H9 (cell line): ENCODE measurements at places on chromosomes 13 and 19.

- peak; percentile 36 for DNase-seq
These were observed 171.9 kb downstream of the ITGBL1 start for GRCh38 chr13:101624210-101624922.

DNA sequence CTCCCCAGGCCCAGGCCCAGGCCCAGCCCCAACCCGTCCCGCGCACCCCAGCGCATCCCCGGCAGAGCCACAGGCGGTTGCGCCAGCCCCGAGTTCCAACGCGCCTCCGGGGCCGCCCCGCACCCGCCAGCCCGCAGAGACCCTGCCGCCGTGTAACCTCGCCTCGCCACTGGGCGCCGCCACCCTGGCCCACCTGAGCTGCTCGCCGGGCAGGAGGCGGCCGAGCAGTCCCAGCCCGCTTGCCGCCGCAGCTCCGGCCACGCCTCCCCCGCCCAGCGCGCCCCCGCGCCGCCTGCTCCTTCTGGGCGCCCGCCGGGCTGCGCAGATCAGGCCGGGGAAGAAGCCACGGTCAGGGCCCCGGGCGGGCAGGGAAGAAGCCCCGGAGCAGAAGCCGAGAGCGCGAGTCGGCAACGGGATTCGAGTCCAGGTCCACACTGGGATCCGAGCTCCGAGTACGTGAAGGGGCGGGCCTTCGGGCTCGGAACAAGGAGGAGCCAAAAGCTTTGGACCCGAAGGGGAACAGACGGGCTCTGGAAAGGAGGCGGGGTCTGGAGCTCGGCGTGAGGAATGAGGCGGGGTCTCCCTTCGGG is at the start of gene MBOAT7:
MBOAT7 (minus strand) TSS at position 436 of the 590 bp plus-strand sequence. CDS start 1,072 bp downstream, outside the sequence.
- no peak for DNase-seq

- DNase-seq, result no peak
These were observed 213.3 kb upstream of the HTR2A start for GRCh38 chr13:47110141-47110540.

DNA sequence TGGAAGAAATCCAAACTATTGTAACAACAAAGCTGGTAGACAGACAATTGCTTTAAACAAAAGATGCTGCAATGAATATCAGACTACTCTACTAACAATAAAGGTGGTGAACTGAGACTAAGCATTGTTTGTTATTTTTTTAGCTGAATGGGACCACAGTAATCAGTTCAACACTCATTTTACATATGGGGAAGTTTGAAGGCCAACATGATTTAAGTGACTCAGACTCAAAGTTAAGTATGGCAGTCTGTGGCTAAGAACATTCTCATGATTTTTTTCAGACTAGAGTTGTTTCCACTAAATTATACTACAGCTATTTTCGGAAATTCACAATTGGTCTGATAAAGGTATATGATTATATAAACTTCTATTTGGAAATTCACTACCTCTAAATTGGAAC is 10.4 kb downstream of the EXOSC8 start:
- DNase-seq, result no peak

- DNase-seq, result no peak
These were observed 18.1 kb downstream of the CEACAM5 start for GRCh38 chr19:41726493-41726892.

DNA sequence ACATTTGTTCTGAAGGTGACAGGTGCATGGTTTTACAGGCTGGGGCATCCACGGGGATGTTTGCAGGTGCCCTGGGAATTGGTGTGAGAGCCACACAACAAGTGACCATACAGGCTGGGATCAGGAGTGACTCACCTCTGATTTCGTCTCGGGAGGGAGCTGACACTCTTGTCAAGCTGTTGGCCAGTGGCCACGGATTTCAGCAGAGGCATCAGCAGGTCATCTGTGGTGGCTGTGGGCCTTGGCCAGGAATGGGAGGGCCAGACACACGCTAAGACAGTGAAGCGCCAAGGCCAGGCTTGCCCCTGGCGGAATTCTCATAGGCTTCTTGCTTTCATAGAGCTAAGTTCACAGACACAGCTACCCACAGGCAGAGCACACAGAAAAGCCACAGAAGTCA is 108.6 kb downstream of the HSPH1 start:
- no peak for DNase-seq

GRCh38 chr13:75959861-75960481 is 323.8 kb downstream of the LMO7 start:
- DNase-seq, result no peak

DNA sequence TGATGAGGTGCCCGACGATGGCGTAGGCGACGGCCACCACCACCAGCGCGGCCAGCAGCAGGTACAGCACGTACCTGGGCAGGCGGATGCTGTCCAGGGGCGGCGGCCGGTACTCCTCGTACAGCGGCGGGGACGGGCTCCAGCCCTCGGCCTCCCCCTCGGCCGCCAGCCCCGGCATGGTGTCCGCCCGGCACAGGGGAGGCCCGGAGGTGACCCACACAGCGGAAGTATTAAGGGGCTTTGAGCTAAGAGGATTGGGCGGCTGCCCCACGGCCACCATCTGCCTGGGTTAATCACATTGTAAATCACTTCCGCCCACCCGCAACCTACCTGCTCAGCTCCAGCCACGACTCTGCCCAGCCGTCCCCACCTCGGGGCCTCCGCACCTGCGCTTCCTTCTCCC is at the start of gene SMIM44:
SMIM44 (minus strand) TSS at position 216 of the 403 bp plus-strand sequence; CDS start at position 178, 38 bp downstream.
- DNase-seq, result no peak

- no peak for DNase-seq
These were observed 171.7 kb downstream of the NHLRC3 start for GRCh38 chr13:39209731-39210531.

DNA sequence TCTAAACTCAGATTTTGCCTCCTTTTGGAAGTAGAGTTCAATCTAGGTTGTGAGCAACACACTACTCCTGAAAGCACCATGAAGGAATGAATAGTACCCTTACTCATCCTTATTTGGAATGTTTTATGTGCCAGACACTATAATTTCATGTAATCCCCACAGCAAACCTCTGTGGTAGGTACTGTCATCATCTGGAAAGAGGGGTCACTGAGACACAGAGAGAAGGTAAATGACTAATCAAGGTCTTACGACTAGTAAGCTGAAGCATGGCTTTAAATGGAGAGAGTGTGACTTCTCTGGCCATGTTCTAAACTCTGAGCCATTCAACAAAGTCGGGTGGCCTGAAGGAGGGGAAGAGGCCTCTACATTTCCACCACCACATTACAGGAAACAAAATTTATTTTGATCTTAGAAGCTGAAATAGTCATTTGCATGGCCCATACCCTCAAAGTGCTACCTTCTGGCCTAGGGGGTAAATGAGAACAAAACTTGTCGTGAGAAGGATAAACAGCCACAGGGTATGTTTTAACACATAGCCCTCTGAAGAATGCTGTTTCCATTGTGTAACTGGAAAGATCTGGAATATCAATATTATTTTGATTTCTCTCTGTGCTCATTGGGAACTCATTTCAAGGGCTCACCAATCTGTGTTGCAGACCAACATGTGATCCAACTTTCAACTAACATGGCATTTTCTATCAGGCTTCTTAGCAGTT is 180.8 kb upstream of the RFC3 start:
- no peak for DNase-seq

DNA sequence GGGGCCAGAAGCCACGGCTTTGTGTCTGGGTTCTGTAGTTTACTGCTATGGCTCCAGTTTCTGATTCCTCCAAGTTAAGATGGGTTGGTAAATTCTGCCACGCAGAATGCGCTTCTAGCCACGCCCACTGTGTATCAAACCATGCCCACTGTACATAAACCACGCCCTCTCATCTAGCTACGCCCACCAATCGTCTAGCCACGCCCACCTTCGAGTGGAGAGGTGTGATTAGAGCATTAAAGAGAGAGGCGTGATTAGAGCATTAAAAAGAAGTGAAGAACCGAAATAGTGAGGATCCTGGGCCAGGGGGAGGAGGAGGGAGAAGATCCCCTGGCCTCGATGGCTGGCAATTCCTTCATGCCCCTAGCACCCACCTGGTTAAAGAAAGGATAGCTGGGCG is 43.7 kb upstream of the ADGRE5 start:
- DNase-seq, result peak; percentile 75

GRCh38 chr13:92900446-92900845 is 326.2 kb upstream of the GPC6 start:
- DNase-seq, result no peak

DNA sequence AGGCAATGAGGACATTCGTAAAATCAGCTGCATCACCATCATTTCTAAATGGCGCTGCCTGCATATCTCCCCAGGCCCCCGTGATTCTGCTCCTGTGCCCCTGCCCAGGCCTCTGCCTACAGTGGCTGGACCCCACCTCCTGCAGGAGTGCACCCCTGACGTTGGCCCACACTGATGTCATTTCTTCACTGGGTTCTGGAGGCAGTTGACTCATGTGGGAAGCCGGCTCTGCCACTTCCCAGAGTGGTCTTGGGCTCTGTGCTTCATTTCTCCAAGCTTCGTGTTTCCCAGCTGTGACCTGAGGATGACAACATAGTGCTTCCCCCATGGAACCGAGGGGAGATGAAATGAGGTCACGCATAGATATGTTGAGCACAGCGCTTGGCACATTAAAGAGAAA is 19.9 kb downstream of the CCNE1 start:
- DNase-seq, result no peak

DNA sequence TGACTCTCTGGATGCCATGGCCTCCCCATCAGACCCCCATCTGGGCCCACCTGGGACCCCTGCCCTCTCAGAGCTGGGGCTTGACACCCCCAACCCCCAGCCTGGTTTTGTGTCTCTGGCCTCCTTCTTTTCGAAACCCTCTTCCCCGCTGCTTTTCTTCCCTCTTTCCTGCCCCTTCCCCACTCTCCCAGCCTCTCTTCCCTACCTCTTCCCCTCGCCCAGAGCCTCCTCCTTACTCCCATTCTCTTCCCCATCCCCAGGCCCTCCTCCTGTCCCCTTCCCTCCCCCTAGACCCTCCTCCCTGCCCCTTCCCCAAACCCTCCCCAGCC is 2.1 kb downstream of the TNFSF9 start:
- peak; percentile 55 for DNase-seq

GRCh38 chr13:26534036-26534726 is 23.3 kb upstream of the WASF3 start:
- DNase-seq, result no peak

- DNase-seq, result no peak
These were observed 21.6 kb upstream of the C1QTNF9 start for GRCh38 chr13:24287748-24288287.

- no peak for DNase-seq
These were observed 6.1 kb downstream of the ELAVL1 start for GRCh38 chr19:7999376-7999775.

DNA sequence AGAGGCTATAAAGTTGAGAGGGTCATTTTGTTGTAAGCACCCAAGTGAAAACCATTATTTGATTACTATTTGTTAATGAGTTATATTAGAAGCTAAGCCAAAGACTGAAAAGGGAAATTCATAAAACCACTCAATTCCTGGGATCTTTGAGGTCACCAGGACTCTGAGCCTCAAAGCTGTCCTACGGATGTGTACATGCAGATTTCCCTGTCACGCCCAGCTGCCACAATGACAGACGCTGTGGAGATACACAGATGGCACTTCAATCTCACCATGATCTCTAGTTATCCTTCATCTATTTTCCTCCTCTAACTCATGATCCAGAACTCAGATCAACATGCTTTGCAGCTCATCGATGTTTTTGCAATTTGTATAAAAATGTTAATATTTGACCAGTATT is 403.5 kb upstream of the MIR17HG start:
- DNase-seq, result no peak

DNA sequence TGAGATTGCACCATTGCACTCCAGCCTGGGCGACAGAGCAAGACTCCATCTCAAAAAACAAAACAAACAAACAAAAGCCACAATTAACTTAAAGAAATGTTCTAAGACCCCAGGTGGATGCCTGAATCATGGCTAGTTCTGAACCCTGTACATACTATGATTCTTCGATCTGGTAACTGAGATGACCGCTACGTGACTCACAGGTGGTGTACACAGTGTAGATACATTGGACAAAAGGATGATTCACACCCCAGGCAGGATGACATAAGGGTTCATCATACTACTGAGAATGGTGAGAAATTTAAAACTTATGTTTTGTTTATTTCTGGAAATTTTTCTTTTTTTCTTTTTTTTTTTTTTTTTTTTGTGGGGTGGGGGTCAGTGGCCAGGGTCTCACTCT is 6.5 kb downstream of the ZNF426 start:
- DNase-seq, result no peak

DNA sequence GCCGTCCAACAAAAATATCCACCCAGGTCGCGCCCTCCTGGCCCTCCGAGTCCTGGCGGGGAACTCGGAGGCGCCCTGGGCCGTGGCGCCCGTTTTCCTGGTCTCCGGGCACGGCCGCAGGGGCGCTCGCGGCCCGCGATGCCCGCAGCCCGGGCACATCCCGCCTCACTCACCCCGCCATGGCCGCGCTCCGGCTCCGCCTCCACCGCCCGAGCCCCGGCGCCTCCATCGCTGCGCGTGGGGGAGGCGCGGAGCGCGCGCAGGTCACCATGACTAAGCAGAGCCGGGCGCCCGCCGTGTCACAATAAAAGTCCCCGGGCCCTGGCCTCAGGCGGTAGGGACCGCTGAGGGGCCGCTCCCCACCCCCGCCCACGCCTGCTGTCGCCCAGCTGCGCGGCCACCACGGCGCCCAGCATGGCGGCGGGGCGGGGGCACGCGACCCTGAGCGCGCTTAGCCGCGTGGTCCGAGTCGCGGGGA is 593 bp downstream of the KEAP1 start:
- DNase-seq, result peak; percentile 86

DNA sequence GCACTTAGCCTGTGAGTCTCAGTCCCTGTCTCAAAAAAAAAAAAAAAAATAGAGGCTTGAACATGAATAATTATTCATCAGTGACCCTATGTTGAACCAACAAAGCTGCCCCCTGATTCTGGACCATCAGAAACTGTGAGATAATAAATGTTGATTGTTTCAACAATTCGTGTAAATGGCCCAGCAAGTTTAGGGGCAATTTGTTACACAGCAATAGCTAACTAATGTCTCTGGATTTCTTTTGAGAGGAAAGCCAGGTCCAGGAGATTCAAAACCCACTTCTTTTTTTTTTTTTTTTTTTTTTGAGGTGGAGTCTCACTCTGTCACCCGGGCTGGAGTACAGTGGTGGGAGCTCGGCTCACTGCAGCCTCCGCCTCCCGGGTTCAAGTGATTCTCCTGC is 12.5 kb upstream of the TLE6 start:
- no peak for DNase-seq

DNA sequence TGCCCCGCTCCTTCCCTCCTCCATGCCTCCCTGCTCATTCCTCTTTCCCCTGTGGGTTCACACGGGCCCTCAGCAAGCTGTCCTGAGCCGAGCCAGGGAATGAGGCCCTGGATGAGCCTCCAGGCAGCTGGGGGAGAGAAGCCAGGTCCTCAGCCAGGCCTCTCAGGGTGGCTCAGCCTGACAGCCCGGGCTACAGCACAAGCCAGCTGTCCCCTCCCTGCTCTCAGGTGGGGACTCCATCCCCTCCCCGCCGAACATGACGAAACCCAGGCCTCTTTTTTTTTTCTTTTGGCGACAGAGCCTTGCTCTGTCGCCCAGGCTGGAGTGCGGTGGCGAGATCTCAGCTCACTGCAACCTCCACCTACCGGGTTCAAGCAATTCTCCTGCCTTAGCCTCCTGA is 40.0 kb upstream of the MATK start:
- no peak for DNase-seq

DNA sequence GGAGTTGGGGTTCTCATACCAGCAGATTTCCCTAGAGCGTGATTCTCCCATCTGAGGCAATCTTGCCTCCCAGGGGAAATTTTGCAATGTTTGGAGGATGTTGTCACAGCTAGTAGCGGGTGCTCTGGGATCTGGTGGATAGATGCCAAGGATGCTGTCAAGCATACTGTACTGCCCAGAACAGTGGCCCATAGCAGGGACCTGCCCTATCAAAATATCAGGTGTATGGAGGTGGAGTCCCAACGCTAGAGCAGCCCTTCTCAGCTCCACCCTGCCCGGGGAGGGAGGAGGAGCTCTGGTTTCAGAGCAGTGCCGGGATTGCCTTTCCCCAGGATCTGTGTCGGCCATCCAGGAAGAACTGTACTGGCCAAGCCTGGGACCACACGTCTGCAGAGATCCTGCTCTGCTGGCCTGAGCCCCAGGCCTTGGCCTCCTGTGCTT is 10.9 kb upstream of the QTRT1 start:
- DNase-seq, result peak; percentile 35
